ENCODE measurements at places on chromosomes 6 and 20.

DNA sequence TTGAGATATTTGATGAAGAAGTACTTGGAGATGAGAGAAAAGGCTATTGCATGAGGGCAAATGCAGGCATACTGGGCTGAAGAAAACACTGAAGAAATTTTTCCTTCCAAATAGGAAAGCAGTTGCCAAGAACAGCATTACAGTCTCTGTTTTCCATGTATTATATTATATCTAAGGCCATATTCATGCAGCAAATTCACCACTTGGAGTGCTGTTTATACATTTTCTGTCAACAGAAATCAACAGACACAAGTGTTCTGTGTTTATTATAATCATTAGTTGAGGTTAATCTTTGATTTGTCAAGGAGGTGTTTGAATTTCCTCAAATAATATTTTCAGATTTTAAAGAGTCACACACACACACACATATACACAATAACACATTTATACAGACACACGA, 268.8 kb upstream of the PLCB4 start:
- no peak for DNase-seq

DNA sequence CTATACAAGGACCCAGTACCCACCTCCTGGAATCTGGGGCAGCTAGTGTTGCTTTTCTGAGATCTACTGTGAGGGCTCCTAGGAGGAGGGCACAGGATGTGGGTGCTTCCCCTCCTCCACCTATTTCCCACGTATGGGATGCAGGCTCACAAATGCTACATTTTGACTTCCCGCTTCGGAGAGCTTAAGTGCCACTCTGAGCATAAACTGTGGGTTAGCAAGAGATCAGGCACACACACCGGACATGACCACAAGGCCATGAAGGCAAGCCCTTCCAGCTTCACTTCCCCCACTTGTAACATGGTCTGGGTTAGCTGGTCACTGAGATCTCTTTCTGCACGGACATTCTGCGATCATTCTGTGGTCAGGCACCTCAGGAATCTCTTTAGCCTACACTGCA, 15.7 kb upstream of the TGM3 start:
- no peak for DNase-seq

DNA sequence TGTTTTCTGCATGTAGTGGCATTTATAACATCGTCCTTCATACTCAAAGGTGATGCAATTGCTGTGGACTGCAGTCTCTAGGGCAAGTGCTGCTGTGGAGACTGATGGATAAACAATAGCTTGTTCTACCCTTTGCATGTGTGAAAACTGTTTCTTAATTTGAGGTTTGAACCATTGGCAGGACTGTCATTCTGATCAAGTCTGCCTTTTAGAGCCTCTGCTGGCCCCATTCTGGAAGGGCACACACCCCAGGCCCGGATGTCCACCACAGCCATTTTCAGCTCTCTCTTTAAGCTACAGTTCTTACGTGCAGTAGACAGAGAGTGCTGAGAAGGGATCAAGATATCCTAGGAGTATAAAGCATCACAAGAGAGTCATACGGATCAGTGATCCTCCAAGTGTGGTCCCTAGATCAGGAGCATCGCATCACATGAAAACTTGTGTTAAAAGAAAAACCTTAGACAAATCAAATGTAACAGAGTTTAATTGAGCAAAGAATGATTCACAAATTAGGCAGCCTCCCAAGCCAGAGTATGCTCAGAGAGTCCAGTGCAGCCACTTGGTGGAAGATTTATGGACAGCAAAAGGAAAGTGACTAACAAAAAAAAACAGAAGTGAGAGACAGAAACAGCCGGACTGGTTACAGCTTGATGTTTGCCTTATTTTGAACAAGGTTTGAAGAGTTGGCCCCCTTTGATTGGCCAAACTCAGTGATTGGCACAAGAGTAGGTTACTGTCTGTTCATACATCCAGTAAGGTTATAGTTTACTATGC, 52.0 kb downstream of the FRK start:
- DNase-seq = peak; percentile 22

GRCh38 chr20:39874049-39874893, 814.8 kb downstream of the MAFB start:
- peak; percentile 82 for DNase-seq

DNA sequence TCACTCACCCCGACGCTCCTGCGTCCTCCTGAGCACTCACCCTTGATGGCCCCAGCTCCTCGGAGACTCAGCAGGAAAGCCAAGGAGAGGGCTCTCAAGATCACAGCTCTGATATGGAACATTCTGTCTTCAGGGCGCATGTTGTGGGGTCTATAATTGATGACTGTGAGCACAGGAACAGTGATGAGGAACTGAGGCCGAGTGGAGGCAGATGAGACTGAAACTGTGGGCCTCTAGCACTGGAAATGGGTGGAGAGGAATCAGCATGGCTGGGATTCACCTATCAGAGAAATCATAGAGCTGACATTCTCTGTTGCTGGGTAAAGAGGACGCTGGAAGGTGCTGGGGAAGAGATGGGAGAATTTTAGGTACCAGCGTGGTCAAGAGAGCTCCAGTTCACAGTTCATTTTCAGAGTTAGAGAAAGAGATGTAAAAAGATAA, at the start of gene HLA-DPA1:
HLA-DPA1 (minus strand) TSS at position 219 of the 441 bp plus-strand sequence.
- DNase-seq = peak; percentile 85

All from suppressor macrophage treated with lipopolysaccharide for 1 hour (primary cell).